Activated naive CD4-positive, alpha-beta T cell treated with anti-CD3 and anti-CD28 coated beads, Interleukin-2, amount 50 U/mL, for 16 hours (primary cell): ENCODE measurements at places on chromosomes 7 and 10.

DNA sequence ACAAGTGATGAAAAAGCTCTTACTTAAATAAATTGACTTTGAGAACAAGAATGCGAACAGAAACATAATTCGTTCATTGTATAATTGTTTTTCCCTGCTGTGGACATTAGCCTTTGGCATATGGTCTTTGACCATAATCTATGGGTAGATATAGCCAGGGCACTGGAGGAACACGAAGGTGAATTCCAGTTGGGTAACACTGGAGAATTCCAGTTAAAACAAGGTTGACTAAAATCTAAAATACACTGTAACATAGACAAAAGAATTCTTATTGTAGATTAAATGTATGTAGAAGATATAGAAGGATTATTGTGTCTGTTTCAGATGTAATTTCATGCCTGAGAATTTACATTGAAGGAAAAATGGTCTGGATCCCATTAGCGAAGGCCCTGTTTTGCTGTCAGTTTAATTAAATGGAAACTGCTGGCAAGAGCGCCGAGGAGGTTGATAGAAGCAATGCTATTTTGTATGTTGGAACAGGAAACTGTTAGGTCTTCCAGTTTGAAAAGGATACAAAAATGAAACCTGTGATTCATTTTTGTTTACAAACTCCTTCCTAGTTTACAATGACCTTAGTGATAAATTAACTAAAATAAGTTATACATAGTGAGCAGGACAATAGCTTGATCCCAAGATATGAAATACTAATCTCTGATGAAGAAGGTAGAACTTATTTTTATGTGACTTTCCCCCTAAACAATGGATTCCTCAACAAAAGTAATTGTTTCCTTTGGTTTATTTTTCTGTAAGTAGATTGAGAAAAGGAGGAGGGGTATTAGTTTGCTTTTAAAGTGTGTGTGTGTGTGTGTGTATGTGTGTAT is 68.9 kb downstream of the ARID5B start:
- no peak for DNase-seq

GRCh38 chr10:62327885-62328284 is 46.3 kb upstream of the ZNF365 start:
- DNase-seq: no peak

DNA sequence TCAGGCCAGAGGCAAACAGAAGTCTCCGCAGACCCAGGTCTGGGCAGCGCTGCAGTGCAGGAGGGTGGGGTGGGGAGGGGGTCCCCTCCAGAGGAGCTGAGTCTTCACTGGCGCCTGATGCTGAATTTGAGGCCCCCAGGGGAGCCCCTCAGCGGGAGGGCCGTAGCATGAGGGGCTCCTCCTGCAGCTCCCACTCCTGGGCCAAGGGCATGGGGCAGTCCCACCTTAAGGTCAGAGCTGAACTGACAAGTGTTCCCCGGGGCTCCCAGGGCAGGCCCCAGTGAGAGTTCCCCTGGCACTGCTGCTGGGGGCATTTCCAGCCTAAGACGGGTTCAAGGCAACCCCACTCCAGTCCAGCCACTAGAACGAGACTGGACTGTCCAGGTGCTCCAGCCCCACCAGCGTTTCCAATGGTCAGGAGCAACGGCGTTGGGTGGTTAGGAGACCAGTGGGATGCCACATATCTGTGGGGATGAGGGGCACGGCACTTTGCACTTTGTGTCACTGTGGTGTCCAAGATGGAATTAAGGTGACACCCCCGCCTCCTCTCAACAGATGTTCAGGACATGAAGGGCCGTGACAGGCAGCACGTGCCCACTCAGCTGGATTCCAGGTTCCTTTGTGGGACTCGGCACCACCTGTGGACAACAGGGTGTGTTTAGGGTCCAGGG is 139.1 kb downstream of the PTPRN2 start:
- no peak for DNase-seq

GRCh38 chr10:77578583-77579227 is 58.9 kb downstream of the KCNMA1 start:
- no peak for DNase-seq

DNA sequence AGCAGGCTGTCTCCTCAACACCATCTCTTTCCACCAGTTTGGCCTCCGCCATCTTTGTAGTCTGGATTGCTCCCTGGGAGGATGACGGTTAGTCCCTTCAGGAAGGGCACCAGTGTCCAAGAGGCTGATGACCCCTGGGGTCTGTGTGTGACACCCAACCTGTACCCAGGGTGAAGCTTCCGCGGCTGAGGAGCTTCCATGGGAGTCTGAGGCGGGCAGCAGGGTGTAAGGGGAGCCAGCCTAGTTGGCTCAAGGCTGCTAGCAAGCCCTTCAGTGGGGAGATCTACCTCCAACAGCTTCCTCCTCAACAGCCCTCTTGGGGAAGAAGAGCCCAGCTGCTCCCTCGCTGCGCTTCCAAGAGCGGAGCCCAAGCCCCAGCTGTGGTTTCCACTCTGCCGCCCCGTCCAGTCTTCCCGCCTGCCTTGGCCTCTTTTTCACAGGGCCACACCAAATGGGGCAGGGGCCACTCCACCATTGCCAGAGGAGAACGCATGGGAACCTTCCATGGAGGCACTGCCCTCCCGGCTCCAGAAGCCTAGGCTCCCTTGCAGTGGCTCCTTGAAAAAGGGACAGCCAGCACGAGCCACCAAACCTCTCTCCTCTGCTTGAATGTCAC is 57.4 kb downstream of the TMEM209 start:
- DNase-seq: no peak

- DNase-seq: no peak
These were observed 14.8 kb downstream of the PDAP1 start for GRCh38 chr7:99393355-99394187.

GRCh38 chr7:25318047-25318446 is 89.8 kb upstream of the NPVF start:
- no peak for DNase-seq

DNA sequence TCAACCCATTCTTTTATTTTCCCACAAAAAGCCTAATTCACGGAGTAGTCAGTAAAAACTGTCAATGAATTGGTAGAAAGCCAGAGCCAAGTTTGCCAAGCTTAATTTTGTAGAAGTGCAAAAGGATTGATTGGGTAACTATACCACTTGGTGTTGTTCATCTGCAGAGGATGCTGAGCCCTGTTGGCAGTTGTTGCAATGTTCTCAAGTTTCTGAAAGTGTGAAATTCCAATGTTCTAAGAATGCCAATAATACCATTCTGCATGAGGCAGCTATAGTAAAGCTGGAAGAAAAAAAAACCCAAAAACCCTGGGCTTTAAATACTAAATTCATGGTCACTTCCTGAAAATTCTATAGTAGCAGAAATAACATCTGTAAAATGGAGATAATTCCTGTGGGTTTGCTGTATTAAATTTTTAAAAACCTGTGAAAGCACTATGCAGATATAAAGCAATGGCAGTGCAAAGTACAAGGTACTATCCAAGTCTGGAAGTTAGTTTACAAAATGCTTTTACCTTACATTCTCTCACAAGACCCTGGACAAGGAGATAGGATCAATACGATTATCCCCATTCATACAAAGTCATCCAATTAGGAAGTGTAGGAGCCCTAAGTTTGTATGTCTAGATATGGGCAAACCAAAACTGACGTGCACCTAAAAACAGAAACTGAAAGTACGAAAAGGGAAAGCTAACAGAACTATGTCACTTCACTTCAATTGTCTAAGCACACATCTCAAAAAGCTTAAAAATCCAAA is 6.0 kb upstream of the PON1 start:
- no peak for DNase-seq

DNA sequence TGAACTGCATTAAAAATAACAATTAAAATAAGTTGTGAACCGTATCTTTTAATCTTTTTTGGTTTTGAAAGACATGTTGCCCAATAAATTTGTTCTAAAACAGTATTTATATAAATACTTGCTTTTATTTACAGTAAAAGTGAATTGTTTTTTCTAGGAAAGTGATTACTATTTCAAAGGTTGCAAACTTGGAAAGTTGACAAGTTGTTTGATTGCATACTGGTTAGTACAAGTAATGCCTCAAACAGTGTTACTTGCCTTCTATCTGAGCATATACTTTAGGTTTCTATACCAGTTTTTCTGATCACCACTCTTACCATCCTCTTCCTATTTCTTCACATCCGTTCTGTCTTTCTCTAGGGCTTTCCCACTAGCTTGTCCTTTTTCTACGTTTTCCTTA is 212.6 kb downstream of the FOXP2 start:
- DNase-seq: no peak

GRCh38 chr7:143131781-143132180 is at the start of gene PIP:
TSS of gene PIP (plus strand) at chr7:143132077. CDS start at chr7:143132117, 40 bp downstream.
- no peak for DNase-seq

GRCh38 chr7:73602721-73603651 is 21.3 kb downstream of the MLXIPL start:
- no peak for DNase-seq

DNA sequence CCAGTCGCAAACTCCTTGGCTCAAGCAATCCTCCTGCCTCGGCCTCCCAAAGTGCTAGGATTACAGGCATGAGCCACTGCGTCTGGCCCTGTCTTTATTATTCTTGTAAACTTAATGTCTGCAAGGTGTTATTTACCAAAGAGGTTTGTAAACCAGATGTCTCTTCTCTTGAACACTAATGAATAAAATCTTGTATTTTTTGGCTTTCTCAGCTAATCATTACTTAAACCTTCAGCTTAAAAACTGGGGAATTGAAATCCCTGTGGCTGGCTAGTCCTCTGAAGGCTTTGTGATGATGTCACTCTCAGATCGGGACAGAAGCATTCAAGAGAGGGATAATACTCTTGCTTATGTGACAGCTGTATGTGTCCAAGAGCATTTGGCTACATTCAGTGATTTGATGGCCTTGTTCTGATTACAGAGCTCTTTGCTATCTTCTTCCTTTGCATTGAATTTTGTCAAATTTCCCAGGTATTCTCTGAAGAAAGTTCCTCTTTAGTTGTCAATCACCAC is 130.3 kb downstream of the BICC1 start:
- no peak for DNase-seq

- no peak for DNase-seq
These were observed 60.3 kb downstream of the COBL start for GRCh38 chr7:51256209-51256781.

DNA sequence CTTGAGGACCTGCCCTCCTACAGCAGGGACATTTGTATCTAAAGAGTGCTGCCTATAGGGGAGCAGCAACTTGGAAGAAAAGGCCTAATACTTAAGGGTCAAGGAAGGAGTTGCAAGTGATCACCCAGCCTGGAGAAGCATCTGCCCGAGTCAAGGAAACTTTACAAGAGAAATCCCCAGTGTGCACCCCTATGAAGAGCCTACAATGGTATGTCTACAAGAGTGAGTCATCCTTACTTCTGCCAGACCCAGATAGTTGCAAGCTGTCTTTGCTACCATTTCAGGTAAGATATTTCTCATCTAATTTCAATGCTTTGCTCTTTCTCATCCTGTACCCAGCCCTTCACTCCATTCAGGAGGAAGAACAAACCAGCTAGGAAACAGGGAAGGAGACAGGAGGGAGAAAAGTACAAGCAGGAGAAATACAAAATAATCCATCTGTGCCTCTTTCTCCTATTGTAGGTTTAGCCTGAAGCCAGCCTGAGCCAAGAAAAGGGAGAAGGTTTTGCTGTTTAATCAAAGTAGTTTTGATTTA is 34.4 kb upstream of the AGR3 start:
- DNase-seq: no peak
